ENCODE measurements at places on chromosomes 1 and 21. TPM values are rescaled to one million over a fixed set of nuclear protein-coding genes. Genes with fewer than 3 reads are reported as not detected.

- DNase-seq, result no peak
Measured at GRCh38 chr1:3597599-3597964, 13.7 kb downstream of the MEGF6 start.

DNA sequence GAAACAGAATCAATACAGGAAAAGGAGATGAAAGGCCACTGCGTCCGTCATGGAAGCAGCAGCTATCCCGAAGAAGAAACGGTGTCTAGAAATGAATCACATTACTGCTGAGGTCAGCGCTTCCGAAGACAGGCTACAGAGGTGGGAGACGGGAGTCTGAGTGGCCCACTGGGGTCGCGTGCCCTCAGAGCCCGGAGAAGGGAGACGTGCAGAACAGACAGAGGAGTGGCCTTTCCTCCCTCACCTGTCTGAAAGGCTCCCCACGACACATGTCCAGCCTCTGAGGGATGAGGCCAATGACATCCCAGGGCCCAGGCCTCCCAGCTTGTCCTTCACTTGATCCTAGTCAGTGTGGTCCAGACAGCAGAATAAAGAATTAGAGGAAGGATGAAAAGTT lies 35.9 kb downstream of the VPS26C start:
- no peak for DNase-seq

DNA sequence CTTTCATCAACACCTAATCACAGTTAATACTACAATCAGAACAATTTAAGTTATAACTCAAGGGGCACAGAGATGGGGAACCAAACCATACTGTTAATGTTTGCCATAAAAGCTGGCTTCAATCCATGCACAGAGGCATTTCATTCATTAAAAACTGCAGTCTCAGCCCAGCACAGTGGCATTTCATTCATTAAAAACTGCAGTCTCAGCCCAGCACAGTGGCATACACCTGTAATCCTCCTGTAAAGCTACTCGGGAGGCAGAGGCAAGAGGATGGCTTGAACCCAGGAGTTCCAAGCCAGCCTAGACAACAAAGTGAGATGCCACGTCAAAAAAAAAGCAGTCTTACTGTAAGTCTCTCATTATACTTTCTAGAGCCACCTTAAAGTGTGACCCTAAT lies 29.2 kb downstream of the ARID4B start:
- no peak for DNase-seq

- no peak for DNase-seq
Measured at GRCh38 chr1:199113265-199113869, 474.5 kb downstream of the PTPRC start.

Gene TFF3
- polyA plus RNA-seq, result not detected

GRCh38 chr1:181141431-181141910 lies 53.0 kb downstream of the IER5 start:
- no peak for DNase-seq

Gene ATXN7L2
- polyA plus RNA-seq, result 1.2 TPM

DNA sequence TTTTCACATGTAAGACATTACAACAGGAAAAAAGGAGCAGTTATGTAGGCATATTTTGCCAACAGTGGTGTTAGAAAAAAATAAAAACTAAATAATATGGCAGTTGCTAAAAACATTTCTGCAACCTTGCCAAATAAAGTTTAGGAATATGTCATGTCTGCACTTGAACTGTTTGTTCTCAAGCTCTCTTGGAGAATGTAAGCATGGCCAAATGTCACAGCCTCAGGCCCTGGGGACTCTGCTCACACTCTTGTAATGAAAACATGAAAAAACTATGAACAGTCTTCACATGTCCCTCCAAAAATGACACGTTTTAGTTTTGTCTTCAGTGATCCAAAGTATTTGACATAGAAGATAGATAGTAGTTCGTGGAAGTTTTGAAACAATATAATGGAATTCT lies 753.3 kb downstream of the LTN1 start:
- no peak for DNase-seq

- DNase-seq, result no peak
Measured at GRCh38 chr1:72281637-72282270, 585 bp downstream of the NEGR1 start.

Gene B3GALNT2
- polyA plus RNA-seq, result 24.3 TPM

All from keratinocyte (primary cell).